Amniotic epithelial cell (primary cell): ENCODE measurements at places on chromosomes 6 and 20.
A peak's percentile ranks its signal among the peaks of the same experiment; 100 is the strongest.

GRCh38 chr6:138654715-138655634 is 118.6 kb upstream of the CCDC28A start:
- DNase-seq: peak; percentile 44

DNA sequence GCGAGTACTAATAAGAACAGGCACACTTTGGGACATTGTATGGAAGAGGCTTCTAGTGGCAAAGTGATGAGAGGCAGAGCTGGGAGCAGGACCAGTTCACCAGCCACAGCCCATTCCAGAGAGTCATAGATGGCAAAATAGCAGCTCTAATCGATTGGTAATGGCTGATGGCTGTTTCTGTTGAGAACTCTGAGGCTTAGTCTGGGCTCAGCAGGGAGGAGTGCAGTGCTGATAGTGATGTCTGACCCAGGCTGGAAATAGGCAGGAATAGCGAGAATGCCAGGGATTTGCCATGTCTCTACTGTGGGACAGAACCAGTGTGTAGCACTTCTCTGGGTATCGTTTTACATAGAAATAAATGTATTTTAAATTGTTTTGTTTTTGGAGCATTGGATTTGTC is 620.0 kb upstream of the FLRT3 start:
- no peak for DNase-seq

- peak; percentile 62 for DNase-seq
These were observed 11.4 kb upstream of the SOX12 start for GRCh38 chr20:313948-314347.

DNA sequence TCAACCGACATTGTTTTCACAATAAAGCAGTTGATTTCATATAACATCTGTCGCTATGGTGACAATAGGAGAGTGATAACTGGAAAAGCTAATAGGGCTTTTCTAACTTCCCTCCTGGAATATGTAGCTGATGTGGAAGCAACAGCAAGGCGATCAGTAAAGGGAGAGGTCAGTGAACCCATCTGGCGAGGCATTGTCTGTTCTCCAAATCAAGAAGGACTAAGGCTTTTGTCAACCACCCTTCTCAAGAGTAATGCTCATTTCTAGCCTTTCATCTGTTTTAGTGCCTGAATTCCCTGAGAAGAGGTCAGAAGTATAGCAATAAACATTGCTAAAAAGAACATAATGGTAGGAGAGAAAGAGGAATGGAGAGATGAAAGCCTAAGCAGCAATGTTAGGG is 201.3 kb downstream of the AKAP7 start:
- no peak for DNase-seq

- no peak for DNase-seq
These were observed 18.4 kb downstream of the TIAM2 start for GRCh38 chr6:155013457-155013876.

DNA sequence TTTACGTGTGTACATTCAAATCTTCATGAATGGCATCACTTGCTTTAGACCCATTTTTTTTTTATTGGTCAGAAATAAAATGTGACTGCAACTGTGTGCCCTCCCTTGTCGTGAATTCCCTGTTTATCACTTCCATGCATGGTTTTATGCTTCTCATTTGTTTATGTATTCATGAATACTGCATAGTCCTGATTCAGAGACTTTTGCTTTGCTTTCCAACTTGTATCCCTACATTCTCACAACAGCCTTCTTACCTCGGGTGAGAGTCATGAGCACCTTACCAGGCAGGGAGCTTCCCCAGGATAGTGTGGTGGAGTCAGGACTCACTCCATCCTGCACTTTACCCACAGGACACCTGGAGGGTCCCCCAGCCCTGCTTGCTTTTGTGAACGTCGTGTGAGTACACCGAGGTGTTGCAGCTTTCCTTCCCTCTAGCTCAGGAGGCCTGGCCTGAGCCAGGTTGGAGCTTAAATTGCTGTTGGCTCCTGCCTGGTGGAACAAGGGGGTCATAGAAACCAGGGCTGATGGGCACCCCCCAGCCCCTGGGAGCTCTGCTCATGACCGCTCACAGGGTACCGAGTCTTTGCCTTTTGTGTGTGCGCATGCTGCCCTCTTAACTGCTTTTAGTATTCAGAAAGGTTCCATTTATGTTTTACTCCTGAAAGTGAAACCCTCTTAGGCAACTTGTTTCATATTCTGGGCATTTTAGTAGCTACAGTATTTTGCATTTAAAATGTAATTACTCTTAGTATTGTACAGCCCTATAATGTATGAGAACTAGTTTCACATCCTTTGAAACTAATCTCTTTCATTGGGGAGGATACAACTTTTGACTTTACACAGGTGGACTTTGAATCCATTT is 66.0 kb downstream of the CDS2 start:
- DNase-seq: no peak

- no peak for DNase-seq
These were observed 43.9 kb downstream of the RBM38 start for GRCh38 chr20:57435105-57435497.

- DNase-seq: peak; percentile 40
These were observed 26.8 kb upstream of the ASF1A start for GRCh38 chr6:118867181-118867580.

GRCh38 chr20:20744170-20744725 is 31.8 kb upstream of the RALGAPA2 start:
- DNase-seq: no peak

GRCh38 chr6:36064770-36065396 is 37.3 kb downstream of the MAPK14 start:
- DNase-seq: no peak

DNA sequence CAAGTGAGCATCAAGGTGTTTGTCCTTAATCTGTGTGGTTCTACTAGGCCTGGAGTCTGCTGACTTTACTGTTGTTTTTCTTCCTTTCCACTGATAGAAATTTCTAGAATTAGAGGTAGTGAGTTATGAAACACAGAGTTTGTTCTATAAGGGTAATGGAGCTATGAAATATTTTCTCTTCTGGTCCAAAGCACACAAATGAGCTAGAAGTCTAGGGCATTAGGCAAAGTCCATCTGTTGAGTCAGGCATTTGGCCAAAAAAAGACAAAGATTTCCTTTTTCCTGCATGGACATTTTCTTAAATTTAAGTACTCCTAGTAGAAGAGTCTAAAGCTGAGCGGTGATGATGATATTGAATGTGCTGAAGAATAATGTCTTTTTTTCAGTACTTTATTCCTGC is 174.3 kb upstream of the STXBP5 start:
- DNase-seq: no peak

DNA sequence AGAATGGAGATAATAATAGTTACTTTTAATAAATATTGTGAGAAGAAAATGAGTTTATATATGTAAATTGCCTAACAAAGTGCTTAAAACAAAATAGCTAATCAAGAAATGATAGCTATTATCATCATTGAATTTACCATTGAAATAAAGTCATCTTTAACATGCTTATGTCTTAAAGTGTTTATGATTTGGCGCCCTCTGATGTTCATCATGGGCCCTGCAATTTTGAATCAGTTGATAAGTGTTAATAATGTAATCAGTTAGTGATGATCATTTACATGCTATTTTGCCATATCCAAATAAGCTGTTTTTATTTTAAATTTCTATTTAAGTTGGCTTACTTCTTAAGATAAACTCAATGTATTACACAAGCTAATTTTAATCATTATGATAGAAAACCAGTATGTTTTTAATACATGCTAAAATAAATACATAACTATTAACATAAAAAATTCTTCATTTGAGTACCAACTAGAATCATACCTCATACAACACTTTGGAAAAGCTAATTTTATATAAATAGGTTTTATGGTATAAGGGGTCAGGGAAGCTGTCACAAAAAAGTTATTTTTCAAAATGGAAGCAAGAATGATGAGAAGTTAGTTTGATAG is 39.2 kb upstream of the TPD52L1 start:
- peak; percentile 44 for DNase-seq

GRCh38 chr6:22367346-22367745 is 70.5 kb upstream of the PRL start:
- DNase-seq: no peak

DNA sequence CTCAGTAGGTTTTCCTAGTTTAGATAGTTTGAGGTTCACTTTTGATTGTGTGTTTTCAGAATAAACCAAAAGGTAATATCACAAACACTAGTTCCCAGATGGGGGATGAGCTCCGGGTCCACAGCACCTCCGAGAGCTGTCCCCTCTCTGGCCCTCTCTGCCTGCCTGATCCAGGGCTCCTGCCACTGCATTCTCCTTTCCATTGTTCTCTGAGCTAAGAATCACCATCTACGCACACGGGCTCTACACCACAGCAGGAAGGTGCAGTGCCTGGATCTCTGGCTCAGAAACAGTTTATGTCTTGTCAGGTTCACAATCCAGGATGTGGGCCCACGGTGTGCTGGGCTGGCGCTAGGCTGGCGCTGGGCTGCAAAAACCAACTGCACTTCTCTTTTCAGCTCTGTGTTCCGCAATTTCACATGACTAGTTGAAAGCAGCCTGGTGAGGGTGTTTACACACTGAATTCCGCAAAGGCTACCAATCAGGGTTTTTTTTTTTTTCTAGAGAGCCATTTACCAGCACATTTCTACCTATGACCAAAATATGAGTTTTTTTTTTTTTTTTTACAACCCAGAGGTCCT is 167.5 kb downstream of the SOD2 start:
- DNase-seq: no peak

DNA sequence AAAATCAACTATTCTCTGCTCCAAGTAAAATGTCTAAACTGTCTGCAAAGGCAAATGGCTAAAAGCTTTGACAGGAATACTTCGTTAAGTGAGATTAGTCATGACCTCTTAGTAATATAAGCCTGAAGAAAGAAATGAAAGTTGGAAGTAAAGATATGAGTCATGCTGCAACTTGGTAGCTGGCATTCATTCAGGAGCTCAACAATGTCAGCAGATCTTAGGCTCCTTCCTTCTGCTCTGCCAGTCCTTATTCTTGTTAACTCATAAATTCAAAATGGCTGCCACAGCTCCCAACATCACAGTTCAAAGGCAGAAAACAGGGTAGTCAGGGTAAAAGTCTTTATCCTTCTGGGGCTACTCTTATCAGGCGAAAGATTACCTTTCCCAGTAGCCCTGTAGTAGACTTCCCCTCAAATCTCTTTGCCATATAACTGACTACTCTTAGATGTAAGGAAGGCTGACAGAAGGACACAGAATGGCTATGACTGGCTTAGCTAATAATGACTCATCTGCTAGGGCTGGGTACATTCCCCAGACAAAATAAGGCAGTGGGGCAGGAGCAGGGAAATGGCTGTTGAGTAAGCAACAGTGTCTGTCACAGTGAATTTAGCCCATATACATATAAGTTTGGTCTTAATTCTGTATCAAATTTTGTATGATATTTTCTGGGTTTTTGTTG is 24.4 kb upstream of the C6orf62 start:
- peak; percentile 98 for DNase-seq

GRCh38 chr20:1893721-1894470 is 1.3 kb upstream of the SIRPA start:
- no peak for DNase-seq

DNA sequence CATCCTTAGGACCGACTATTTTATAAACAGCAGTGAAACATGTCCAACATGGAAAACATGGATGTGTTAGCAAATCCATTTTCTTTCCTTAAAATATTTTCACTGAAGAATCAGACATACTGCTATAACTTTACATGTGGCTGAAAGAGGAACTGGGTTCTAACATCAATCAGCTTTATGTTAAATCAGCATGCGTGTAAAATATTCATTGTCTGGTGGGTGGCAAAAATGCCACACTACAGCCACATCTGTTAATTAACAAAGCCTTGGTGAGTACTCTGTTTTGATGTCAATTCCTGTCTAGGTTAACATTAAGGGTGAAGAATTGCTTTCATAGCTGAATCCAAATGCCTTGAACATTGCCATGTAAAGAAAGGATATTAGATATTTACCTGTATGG is 222.6 kb upstream of the CEP162 start:
- no peak for DNase-seq

- no peak for DNase-seq
These were observed 19.4 kb upstream of the CTAGE9 start for GRCh38 chr6:131730264-131730663.
